ENCODE measurements at places on chromosomes 2 and 18.

GRCh38 chr18:46462523-46462922, 194.5 kb downstream of the LOXHD1 start:
- no peak for DNase-seq

- DNase-seq = no peak
Observed at GRCh38 chr18:44119607-44120006, 561.1 kb upstream of the SETBP1 start.

GRCh38 chr2:229713371-229714079, 830 bp downstream of the DNER start:
- peak; percentile 22 for DNase-seq

DNA sequence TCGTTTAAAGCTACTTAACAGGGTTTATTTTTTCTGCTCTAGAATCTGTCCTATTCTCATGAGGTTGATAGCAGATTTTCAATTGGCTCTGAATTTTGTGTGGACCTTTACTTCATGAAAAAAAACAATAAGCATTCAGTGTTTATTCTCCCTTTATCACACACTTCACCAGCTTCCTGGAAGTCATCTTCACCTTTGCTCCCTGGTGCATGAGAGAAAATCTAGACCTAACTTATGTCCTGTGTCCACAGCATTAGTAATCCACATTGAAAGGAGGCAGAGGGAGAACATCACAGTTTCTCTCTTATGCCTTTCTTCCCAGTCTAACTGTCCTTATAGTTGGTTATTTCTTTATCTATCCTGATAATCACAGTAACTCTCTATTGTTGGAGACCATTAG, 316.1 kb downstream of the PTH2R start:
- DNase-seq = no peak

DNA sequence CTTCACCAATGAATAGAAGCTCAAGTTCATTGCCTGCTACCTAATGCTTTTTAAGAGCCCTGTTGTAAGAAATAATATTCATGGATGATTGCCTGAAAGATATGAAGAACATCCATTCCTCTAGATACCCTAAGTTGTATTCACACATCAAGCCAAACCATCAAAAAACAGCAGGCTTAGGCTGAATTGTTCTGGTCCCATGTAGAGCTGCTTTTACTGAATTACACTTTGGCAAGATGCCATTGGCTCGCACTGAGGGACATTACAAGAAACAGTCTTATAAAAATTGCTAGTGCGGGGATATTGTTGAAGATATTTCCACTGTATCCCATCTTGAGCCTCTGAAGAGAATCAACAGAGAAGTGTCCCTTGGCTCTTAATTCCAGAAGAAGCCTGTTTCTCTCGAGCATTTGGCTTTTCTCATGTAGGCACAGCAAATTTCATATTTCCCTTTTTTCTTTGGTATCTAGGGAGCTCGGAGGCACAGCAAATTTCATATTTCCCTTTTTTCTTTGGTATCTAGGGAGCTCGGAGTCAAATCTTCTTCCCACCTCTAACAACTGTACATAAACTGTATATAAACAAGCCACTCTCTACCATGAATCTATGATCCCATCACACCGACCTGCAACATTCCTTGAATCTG, 107.5 kb downstream of the COLEC12 start:
- no peak for DNase-seq

GRCh38 chr18:37135177-37135576, 306.2 kb downstream of the KIAA1328 start:
- no peak for DNase-seq

DNA sequence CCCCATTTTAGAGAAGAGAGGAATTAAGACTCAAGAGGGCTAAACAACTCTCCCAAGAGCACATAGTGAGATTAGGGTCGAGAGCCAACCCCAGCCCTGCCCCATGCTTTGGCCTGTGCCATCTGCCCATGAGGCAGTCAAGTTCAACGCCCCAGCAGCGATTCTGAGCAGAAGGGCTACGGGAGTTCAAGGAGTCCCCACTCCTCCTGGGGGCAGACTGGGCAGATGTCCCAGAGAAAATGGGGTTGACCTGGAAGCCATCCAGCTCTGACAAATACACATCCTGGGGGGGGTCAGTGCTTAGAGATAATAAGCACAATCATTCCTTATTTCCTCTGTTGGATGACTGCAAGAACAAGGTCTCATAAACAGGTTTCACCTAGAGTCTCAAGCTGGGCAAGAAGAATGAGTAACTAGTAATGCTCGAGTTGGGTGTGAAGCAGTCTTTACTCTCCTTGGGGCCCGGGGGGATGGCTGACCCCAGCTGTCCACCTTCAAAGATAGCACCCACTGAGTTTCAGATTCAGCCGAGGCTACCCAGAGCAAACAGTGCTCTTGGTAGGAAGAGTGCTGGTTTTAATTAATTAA, 716.4 kb downstream of the RNF144A start:
- no peak for DNase-seq

DNA sequence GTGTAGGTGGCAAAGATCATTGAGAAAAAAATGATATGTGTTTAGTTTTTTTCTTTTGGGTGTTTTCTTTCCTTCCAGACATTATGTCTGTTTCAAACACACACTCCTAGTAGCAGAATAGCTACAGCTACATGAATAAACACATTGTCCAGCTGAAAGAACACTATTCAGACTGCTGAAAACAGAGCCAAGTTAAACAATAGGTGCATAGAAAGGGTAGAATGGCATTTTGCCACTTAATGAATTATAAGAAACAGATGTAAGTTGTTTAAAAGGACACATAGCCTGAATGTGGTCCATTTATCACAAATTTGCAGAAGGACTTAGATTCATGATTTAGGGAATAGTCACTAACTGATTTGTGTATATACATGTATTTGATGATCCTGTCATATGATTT, 20.1 kb downstream of the CTLA4 start:
- DNase-seq = no peak

Measured in stimulated activated CD4-positive, alpha-beta T cell treated with anti-CD3 and anti-CD28 coated beads, Interleukin-2, amount 100 ng/mL, for 24 hours (primary cell).